ENCODE measurements at places on chromosomes 2 and 18. TPM values are rescaled to one million over a fixed set of nuclear protein-coding genes. Genes with fewer than 3 reads are reported as not detected.

GRCh38 chr2:100200985-100201384 is 58.6 kb upstream of the AFF3 start:
- no peak for DNase-seq

Gene IRS1
- total RNA-seq: 3.5 TPM

- DNase-seq: no peak
Observed at GRCh38 chr2:197179744-197180498, 130.7 kb downstream of the ANKRD44 start.

DNA sequence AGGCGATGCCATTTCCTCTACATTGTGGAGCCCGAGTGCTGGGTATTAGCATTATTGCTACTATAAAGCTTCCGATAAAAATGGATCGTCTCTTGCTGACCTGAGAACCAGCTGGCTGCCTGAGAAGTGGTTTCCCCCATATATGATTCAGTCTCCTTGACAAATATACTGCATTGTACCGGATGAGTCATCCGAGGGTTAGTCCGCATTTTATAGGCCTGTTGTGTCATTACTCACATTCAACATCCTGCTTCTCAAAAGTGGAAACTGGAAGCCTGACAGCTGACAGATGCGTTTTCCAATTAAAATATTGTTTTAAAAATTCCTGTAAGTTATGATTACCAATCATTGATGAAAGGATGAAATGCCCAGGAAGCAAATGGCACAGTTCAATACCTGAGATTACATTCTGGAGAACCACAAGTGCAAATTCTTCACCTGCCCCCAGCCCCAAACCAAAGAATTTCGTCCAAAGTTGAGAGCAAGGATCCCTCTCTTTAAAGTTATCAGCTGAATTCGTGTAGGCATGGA is 65.7 kb downstream of the SPRED2 start:
- no peak for DNase-seq

Gene IFT172
- total RNA-seq: 10.3 TPM

Gene MBOAT2
- total RNA-seq: 2.9 TPM

GRCh38 chr2:206718296-206718695 is at the start of gene DYTN:
DYTN (minus strand) TSS chr2:206718396; CDS start chr2:206718279, 117 bp downstream.
- DNase-seq: no peak

GRCh38 chr2:159855143-159855542 is 57.1 kb upstream of the CD302 start:
- no peak for DNase-seq

GRCh38 chr18:55064760-55065159 is 105.5 kb upstream of the CCDC68 start:
- DNase-seq: no peak

DNA sequence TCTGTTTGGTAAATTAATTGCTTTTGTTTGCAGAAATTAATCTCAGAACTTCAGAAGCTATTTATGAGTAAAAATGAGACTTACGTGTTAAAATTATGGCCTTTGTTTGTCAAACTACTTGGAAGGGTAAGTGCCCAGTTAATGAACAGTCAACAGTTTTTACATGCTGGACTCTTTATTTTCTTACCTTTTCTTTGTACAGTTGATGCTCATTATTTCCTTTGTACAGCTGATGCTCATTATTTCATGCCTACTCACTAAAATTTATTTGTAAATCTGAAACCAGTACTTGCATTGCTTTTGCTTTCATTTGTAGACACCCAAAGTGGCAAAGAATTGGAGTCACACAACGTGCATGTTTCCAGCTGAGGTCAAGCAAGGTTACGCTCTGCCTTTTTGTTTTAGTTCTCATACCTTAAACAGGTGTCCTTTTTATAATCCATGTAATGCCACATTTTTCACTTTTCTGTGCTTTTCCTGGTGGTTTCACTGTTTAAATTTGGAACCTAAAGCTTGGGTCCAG is 13.3 kb downstream of the RIF1 start:
- DNase-seq: peak; percentile 46

Gene RFTN2
- not detected for total RNA-seq

Gene IL18R1
- 19.9 TPM for total RNA-seq

GRCh38 chr2:136116151-136116812 is 1.7 kb downstream of the CXCR4 start:
- DNase-seq: peak; percentile 85
